Thyroid gland (tissue), 4 donors: ENCODE measurements at places on chromosomes 11 and 22. TPM values are rescaled to one million over a fixed set of nuclear protein-coding genes. Genes with fewer than 3 reads are reported as not detected.
A peak's percentile ranks its signal among the peaks of the same experiment; 100 is the strongest.

Gene WNT7B
- total RNA-seq, result 4.3 TPM

Gene KDM4D
- 0.89 TPM for total RNA-seq

Gene GPR137
- 43.9 TPM for total RNA-seq

Gene ASCL2
- 2.9 TPM for total RNA-seq

- no peak for DNase-seq
Observed at GRCh38 chr22:26394777-26395176, 34.3 kb upstream of the ASPHD2 start.

- DNase-seq, result no peak
Observed at GRCh38 chr22:39943337-39943736, 16.9 kb upstream of the TMA7B start.

DNA sequence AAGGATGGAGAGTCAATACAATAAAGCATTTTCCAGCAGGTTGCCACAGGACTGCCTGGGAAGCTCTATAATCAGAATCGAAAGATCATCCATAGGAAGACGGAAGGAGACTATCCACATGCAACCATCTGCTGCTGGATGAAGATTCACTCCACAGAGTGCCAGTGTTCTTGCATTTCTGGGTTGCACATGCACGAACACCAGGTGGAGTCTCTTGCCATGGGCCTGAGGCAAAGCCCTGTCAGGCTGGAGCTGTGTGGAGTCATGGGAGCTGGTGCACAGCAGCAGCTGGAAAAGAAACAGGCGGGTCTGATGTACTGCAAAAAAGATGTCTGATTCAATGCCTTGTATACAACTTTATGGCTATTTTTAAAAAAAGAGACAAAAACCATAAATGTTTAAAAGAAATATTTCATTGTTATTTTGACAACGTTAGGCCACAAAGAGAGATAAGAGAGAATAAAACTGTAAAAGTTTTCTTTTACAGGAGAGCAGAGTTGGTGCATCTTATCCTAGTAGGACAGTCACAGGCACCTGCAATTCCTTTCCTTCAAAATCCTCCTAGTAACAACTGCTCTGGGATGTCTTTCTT is 12.9 kb upstream of the FAT3 start:
- no peak for DNase-seq

DNA sequence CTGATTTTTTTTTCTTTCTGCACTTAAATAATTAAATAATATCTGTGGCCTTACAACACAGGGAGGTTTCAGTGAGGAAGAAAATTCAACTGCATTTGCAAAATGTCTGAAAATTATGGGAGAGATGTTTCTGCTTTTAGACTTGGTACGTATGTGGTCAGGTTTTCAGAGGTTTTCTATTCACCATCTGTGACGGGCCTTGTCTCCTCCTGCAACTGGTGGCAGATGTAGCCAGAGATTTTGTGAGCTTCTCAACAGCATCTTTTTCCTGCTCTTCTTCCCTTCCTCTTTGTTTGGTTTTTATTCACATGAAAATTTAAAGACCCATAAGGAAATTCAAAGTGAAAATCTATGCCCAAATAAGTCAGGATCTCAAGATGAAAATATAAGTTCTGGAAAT is 38.3 kb downstream of the ZBTB16 start:
- DNase-seq, result no peak

GRCh38 chr11:27509908-27510307 is 3.3 kb upstream of the LIN7C start:
- no peak for DNase-seq

- peak; percentile 41 for DNase-seq
Observed at GRCh38 chr11:117815262-117815803, 9.2 kb downstream of the FXYD2 start.

- no peak for DNase-seq
Observed at GRCh38 chr11:72798361-72798760, 4.5 kb upstream of the STARD10 start.

DNA sequence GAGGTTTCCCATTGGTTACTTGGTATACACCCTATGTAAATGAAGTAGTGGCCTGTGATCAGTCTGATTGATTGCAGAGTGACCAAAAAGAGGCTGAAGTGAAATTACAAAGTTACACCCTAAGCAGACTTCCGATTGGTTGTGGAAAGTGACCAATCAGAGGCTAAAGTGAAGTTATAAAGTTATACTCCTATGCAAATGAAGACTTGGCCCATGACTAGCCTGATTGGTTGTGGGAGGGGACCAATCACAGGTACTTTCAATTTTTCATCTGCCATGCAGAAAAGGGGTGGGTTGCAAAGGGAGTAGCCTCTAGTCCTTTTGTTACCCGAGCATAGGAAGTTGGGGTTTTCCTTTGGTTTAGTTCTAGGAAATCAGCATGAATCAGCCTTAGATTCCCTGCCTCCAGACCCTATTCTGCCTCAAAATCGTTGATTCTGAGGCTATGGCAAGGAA is 18.1 kb upstream of the CSTF3 start:
- no peak for DNase-seq

GRCh38 chr11:96357794-96358193 is 14.8 kb upstream of the MAML2 start:
- no peak for DNase-seq

DNA sequence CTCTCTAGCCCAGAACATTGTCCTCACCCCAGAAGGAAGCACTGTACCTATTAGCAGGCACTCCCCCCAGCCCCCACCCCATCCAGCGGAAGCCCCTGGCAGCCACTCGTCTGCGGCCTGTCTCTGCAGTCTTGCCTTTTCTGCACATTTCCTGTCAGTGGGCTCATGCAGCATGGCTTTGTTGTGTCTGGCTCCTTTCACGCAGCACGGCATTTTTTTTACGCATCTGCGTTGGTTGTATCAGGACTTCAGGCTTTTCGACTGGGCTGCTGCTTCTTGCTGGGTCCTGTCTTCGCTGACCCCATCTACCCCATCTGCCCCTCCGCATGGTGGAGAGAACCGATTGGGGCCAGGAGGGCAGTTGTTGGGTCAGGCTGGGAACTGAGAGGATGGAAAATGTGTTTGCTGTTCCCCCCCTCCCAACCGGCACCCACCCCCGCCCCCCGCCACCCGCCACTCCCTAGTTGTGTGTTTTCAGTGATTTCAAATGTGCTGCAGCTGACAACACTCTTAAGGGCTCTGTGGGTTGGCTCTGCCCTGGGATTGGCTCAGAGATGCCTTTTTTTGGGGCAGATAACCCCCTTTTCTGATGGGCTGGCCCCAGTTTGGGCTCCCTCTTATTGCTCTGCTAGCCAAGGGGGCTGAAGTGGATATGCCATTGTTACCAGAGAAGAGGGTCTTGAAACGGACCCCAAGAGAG is 110.0 kb downstream of the KIAA1671 start:
- DNase-seq, result peak; percentile 79

DNA sequence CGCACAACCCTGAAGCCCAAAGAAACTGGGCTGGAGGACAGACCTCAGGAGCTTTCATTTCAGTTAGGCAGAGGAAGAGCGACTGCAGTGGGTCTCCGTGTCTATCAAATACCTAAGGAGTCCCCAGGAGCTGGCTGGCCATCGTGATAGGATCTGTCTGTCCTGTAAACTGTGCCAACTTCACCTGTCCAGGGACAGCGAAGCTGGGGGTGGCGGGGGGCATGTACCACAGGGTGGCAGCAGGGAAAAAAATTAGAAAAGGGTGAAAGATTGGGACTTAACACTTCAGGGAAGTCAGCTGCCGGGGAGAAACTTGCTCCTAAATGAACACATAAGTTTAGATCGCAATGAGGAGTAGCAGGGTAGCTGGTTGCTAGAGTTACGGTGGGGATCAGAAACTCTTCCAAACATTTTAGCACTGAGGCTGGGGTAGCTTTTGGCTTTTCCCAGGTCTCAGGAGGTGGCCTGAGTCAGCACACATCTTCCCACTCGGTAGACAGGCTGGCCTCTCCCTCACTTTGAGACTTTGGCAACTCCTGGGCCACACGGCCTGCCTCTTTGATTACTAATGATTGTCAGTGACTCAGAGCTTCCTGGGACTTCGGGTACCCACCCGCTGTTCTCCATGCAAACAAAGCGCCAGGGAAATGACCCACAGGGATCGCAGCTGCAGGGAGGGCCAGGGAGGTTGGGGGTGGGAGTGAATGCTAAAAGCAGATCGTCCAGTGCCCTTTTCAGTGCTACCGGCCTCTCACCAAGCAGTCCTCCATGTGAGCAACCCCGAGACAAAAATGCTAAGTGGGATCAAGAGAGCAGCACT is 2.9 kb upstream of the MTFP1 start:
- peak; percentile 94 for DNase-seq

DNA sequence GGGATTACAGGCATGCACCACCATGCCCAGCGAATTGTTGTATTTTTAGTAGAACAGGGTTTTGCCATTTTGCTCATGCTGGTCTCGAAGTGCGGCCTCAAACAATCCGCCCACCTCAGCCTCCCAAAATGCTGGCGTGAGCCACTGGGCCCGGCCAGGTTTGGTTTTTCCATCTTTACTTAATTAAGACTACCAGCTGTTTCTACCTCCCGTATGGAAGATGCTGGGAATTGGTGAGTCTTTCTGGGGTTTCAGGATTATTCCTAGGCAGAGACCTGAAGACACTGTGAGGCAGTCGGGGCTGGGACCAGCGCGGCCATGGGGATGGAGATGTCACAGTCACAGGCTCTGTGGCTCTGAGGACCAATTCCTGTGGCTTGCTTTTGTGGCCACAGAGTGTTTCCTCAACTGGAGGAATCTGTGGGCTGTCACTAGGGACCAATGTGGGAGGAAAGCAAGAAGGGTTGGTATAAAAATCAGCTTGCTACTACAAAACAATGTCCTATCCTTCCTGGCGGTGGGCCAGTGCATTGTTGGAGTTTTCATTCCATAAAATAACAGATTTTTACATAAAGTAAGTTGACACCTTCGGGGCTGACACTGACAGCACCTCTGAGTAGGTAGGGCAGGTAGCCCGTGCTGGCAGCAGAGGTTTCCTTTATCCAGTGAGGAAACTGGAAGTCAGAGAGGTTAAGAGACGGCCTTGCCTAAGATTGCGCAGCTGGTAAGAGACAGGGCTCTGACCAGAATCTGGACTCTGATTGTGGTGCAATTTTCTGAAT is 8.4 kb upstream of the FTH1 start:
- no peak for DNase-seq

GRCh38 chr11:73034331-73034730 is 107.8 kb downstream of the FCHSD2 start:
- DNase-seq, result no peak

GRCh38 chr11:64499261-64500004 is 91.6 kb upstream of the SLC22A12 start:
- no peak for DNase-seq
